ENCODE measurements at places on chromosomes 3 and 15. TPM values are rescaled to one million over a fixed set of nuclear protein-coding genes. Genes with fewer than 3 reads are reported as not detected.

MST1R gene
- total RNA-seq, result 0.58 TPM

DNA sequence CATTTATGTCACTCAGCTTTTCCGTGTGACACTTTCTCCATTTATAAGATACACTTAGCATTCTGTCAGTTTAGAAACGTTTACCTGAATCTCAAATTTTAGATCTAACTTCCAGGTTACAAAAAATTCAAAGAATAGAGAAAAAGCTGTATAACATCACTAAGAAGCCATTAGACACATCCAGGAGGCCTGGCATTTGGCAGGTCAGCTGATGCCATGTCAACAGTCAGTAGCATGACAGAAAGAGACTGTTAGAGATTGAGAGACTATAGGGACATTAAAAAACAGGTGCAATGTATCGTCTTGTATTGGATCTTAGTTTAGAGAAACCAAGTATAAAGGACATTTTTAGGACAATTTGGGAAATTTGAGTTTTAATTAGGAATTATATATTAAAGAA is 53.4 kb upstream of the ATOSA start:
- no peak for DNase-seq

ATP13A3 gene
- total RNA-seq, result 52.8 TPM

- DNase-seq, result no peak
Observed at GRCh38 chr3:57556459-57557084, 498 bp downstream of the PDE12 start.

MELTF gene
- total RNA-seq, result 0.69 TPM

PPP4R2 gene
- 80.4 TPM for total RNA-seq

DNA sequence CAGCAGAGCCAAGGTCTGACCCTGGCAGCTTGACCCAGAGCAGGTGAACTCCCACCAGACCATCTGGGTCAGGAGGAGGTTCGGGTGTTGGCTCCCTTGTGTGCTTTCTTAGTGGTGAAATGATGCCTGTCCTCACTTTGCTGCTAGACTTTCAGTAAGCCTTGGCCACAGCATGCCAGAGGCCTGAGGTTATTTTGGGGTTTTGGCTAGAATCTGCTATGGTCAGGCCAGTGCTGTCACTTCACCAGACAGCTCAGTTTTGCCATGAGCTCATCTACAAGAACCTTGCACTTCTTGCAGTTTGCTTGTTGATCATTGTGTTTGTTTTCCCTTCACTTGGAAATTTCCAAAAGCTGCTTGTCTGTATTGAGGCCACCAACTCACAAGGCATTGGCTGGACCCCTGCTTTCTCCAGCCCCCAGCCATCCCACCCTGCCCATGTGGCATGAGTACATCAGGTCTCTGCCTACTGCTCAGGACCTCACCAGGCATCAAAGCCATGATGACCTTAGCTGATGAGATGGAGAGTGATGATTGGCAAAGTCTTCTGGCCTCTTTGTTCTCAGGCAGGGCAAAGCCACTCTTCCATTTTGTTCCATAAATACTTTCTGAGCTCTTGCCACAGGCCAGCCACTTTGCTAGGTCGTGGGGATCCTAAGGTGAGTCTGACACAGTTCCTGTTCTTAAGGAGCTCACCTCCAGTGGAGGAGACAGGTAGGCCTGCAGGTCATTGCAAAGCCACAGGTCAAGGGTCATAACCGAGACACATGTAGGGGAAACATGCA is 122.6 kb downstream of the ARNT2 start:
- DNase-seq, result no peak

GRCh38 chr3:4750306-4750968 is 228.8 kb upstream of the BHLHE40 start:
- no peak for DNase-seq

GRCh38 chr3:159548675-159549335 is 439.8 kb upstream of the IL12A start:
- no peak for DNase-seq

DNA sequence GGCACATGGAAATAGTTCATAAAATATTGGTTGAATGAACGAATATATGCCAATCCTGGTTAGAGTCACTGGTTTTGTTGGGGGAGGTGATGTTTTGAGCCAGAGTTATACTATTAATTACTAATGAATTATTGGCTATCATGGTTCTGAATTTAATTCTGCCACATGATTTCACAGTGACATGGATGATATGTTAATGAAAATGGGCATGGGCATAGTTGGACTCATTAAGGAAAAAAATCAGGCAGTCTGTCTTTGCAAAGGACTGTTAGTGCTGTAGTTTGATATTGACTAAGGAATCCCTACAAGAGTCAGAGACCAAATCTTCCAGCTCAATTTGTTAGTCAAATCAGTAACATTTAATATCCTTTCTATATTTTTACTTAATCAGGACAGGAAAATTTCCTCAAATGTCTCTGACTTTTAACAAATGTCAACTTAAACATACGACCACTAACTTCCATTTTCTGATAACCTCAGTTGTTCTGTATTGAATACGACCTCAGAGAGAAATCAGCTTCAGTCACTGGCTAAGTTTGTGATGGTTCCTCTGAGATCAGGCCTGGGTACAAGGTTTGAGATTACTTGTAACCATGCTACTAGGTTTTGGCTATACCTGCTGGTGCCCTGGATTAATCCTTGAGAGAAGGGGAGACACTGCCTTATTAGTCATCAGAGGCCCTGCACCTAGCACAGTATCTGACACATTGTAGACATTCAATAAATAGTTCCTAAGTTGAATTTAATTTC is 13.3 kb downstream of the NFKBIZ start:
- no peak for DNase-seq

DNA sequence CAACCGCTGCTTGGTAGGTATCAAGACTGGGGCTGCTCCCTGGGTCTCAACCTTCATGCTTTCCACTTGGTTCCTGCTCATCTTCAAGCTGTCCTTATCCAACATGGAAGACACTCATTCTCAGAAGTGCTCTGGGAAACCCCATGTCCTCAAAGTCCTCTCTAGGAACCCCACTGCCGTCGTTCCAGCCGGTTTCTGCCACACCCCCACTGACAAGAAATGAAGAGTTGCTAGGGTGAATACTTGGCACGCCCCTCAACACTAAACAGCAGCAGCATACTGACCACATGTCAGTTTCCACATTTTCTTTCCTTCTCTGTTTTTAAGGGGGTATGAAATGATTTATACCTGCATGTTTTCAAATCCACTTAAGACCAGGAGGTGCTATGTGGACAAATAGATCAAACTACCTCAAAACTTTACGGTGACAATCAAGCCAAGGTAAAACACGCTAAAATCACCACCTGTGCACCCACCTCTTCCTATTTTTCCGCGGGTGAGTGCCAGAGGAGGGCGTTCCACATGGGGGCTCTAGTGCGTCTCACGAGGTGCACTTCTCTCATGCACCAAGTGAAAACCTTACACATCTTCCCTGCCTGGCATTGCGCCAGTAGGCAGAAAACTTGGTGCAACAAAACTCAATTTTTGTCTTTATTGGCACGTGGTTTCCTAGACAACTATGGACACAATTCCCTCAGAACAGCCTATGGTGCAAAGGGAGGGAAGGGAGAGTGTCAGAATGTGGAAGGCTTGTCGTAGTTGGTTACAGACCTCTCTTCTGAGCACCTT is 125.1 kb downstream of the TJP1 start:
- no peak for DNase-seq

DNA sequence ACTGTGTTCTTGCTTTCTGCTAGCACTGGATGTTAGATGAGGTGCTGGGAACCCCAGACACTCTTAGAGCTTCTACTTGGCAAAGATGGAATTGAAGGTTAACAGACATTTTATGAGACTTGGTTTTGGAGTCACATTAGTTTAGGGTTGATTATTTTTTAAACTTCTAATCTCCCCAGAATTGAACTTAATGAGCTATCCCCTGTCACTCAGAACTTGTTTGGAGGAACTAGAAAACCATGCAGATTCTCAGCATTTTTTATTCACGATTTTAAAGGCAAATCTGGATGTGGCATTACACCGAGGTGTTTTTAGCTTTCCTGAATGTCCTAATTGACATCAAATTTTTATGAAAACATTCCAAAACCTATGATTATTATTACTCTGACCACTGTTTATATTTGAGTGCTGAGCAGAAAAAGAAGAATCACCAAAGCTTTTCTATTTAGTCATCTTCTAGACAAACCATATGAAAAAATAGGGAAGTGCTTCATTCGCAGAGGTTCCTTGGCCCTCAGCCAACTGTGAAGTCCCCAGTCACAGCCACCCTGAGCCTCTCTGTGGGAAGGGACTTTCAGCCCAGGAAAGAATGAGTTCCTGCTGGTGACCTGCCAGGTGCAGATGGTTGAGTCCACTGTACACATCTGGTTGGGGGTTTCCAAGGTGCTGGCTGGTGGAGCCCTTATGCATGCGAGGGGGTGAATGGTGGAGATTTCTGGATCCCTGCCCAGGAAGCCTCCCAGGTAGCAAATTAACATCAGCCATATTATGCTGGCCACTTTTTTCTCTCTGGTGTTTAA is 196.0 kb upstream of the TOPAZ1 start:
- DNase-seq, result no peak

GRCh38 chr15:83092309-83092976 is 15.0 kb upstream of the TM6SF1 start:
- DNase-seq, result no peak

- DNase-seq, result no peak
Observed at GRCh38 chr3:104892044-104892443, 474.7 kb upstream of the ALCAM start.

DNA sequence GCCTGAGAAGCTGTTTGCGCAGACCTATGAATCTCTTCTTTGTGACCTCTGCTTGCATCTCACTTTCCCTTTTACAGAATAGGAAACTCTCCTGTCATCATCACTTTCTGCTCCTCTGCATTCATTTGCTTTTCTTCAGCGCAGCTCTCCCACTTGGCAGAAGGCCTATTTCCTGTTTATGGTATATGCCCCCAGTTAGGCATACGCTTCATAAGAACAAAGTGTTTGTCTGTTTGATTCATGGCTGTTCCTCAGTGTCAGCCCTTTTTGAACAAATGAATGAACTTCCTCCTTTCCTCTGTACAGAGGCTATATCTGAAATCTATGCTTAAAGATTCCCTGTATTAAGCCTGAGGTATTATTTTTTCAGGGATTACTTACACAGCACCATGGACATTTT is 1216.9 kb upstream of the GBE1 start:
- no peak for DNase-seq

DNA sequence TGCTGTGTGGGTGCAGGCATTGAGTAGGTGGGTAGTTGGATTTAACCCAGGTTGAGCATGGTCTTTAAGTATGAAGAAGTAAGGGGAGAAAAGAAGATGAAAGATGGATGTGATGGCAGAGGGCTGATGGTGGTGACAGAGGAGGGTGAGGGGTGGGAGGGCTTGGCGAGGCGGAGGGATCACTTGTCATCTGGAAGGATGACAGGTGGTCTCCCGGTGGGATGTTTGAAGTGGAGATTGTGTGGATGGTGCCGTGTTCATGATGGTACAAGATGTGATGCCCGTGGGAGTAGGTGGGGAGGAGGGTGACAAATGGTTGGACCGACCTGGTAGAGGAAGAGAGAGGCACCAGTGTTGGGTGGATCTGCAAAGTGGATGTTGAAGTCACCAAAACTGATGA is 208.8 kb downstream of the RPLP1 start:
- DNase-seq, result no peak

DNA sequence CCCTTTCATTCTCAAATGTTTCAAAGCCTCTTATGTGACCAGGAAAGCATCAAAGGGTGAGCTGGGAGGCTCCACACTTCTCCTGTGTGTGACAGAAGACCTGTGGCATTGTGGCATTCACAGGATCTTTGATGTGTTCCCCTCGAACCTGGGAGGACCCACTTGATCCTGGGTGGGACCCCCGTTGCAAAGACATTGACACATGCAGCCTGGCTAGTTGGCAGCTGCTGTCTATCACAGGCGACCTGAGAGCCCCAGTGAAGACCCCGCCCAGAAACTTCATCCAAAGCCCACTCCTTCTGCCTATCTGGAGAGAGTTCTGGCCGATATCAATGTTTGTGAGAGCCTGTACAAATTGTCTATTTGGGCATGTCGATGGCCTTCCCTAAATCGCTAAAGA is 140.4 kb upstream of the ATP2B2 start:
- no peak for DNase-seq

GRCh38 chr3:4416427-4416945 is 50.6 kb downstream of the SUMF1 start:
- no peak for DNase-seq

SH3GL3 gene
- not detected for total RNA-seq

- no peak for DNase-seq
Observed at GRCh38 chr3:86949850-86950249, 41.1 kb downstream of the VGLL3 start.

- no peak for DNase-seq
Observed at GRCh38 chr3:128083980-128084674, 31.9 kb downstream of the SEC61A1 start.

DNA sequence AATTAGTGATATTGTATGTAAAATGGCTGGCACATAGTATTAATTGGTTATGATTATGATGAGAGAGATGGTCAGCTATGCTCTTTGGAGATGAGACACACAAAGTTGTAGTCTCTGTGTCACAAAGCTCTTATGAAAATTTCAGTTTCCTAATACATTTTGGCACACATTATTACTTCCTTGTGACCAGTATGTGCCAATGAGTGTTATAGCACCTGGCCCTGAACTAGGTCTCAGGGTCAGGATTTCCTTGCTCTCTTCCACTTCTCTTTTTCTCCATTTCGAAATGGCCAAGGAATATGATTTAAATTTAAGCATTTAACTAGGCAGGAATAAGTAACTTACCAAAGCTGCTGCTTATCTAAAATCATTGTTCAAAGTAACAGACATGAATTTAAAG is 28.0 kb downstream of the TIPARP start:
- no peak for DNase-seq

KAT2B gene
- total RNA-seq, result 37.9 TPM

GRCh38 chr3:97297032-97297431 is 467.5 kb upstream of the ARL6 start:
- DNase-seq, result no peak

Data from CD8-positive, alpha-beta T cell (primary cell).